Fibroblast of skin of scalp (primary cell): ENCODE measurements at places on chromosomes 3 and 15.

DNA sequence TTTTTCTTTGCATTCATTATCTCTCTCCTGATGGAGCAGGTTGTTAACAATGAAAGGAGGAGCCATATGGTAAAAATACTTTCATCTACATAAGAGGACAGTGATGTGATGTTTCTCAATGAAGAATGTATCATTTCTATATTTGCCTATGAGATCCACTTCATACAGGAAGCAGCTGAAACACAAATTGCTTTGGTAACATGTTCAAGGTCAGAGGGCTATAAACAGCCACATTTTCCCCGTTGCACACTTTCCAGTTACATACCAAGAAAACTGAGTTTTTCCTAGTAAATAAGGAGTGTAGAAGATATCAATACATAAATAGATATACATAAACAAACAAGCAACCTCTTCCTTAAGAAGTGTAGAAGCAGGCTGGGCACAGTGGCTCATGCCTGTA lies 32.6 kb upstream of the GYG1 start:
- DNase-seq = no peak

GRCh38 chr3:56845505-56845904 lies 43.8 kb upstream of the ARHGEF3 start:
- peak; percentile 44 for DNase-seq

DNA sequence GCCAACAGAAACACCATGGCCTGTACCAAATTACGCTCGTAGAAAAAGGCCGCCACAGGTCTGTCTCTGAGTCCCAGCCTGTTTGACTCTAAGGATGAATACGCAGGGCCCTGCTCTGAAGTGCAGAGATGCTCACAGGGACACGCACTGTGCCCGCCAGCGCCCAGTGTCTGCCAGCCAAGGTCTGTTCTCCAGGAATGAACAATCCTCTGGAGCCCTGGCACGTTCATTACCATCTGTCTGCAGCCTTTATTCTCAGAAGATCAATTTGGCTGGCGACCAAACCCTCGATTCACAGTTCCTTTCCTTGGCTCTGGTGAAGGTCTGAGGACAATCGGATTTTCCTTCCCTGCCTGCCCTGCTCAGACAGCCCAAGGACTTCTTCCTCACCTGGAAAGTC lies 66.3 kb downstream of the NIPA2 start:
- DNase-seq = no peak

DNA sequence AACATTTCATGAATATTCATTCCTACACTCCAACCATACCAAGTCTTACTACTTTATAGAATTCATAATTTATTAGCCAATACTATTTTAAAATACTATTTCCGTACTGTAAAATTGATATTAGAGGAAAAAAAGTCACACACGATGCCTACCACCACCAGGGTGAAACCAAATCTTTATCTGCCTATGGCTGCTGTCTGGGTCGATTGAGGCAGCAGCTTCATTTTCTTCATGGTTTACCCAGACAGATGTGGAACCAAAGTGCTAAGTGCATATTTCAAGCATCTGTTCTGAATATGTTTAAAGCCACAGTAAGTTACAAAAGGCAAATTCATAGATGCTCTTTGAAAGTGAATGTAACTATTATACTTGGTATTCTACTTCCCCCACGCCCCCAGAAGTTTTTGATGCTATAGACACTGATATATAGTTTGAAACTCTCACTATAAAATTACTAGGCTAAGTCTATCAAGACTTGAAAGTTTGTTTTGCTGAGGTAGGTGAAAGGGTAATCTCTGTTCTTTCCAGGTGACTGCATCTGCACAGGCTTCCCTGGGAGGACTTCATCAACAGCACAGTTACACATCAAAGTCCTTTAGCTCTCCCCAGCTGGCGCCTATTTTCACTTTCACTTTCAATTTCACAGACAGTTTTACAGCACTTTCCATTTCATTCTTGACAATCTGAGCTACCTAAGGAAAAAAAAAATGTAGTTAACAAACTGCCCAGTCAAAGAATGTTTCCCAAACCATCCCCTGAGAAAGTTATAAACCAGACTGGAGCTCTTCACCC lies 113.9 kb downstream of the POLQ start:
- peak; percentile 63 for DNase-seq

GRCh38 chr3:152183473-152183872 lies 85.3 kb upstream of the MBNL1 start:
- DNase-seq = peak; percentile 66

GRCh38 chr3:9808345-9809037 lies 1.6 kb upstream of the TTLL3 start:
- DNase-seq = peak; percentile 36

- DNase-seq = no peak
These were observed 51.1 kb downstream of the POMGNT2 start for GRCh38 chr3:43054754-43055153.

DNA sequence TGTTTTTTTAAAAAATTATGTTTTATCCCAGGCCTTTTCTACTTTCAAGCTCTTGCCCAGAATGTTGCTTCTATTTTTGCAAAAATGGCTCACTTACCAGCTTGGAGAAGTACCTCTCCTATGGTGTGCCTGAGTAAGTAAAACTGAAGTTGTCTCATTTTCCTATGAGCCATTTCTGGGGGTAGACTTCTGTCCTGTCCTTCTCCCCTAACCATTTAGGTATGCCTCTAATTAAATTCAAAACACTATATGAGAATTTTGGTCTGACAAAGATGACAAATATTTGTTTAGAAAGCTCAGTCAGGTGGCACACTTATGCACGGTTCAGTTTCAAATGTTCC lies 282.5 kb upstream of the ICE2 start:
- DNase-seq = no peak

DNA sequence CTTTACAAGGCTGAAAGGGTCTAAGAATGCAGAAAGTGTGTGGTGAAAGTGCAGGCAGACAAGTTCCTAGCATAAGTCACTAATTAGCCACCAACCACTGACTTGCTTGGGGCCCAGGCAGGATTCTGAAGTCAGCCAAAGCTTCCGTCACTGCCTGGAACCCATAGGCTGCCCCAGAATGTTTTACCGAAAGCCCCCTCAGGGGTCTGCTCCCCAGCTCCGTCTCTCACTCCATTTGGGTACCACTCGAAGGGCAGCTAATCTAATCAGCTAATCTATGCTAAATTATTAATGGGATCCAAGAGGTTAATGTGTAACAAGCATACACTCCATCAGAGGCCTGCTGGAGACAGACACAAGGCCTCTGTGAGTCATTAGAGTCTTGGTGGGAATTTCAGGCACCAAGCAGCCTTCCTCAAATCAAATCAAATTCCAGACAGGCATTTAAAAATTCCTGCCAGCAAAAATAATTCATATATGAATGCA lies 13.2 kb downstream of the ADAMTS9 start:
- DNase-seq = peak; percentile 93

DNA sequence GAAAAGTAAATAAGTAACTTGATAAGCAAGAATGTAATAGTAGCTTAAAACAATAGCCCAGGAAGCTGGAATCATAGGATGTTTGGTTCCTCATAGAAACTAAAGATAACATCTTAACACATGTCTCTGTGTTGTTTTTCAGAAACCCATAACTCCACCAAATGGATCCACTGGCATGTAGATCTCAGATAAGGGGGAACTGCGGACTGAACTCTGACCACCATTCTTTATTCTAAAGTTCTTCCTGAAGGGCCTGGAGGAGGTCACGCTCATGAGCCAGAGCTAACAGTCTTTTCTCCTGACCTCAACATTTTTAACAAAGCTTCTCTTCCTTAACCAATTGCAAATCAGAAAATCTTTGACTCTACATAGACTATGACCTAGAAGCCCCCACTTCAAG lies 101.9 kb downstream of the SOX14 start:
- DNase-seq = no peak

- no peak for DNase-seq
These were observed 27.0 kb downstream of the PTH1R start for GRCh38 chr3:46904303-46905212.

GRCh38 chr15:52870015-52870414 lies 79.9 kb upstream of the ONECUT1 start:
- DNase-seq = no peak

- no peak for DNase-seq
These were observed 24.7 kb downstream of the KAT2B start for GRCh38 chr3:20064796-20065564.

- DNase-seq = peak; percentile 4
These were observed 12.8 kb downstream of the LYSMD2 start for GRCh38 chr15:51724673-51725072.

- DNase-seq = peak; percentile 59
These were observed 79.2 kb upstream of the CCNL1 start for GRCh38 chr3:157239082-157239704.

DNA sequence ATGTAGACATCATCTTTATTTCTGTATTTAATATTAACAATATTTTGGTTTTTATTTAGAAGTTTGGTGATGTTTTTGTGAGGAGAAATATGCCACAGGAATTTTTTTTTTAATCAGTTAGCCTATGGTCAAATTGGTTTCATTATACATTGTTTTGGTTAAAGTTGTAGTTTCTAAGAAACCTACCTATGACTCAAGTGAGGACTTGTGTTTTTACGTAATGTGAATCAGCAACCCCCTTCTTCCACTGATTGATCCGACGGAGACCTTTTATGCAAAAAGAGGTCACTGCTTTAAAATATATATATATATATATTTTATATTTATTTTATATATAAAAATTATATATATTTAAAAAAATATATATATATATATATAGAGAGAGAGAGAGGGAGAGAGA lies 698.1 kb downstream of the FHIT start:
- DNase-seq = no peak

DNA sequence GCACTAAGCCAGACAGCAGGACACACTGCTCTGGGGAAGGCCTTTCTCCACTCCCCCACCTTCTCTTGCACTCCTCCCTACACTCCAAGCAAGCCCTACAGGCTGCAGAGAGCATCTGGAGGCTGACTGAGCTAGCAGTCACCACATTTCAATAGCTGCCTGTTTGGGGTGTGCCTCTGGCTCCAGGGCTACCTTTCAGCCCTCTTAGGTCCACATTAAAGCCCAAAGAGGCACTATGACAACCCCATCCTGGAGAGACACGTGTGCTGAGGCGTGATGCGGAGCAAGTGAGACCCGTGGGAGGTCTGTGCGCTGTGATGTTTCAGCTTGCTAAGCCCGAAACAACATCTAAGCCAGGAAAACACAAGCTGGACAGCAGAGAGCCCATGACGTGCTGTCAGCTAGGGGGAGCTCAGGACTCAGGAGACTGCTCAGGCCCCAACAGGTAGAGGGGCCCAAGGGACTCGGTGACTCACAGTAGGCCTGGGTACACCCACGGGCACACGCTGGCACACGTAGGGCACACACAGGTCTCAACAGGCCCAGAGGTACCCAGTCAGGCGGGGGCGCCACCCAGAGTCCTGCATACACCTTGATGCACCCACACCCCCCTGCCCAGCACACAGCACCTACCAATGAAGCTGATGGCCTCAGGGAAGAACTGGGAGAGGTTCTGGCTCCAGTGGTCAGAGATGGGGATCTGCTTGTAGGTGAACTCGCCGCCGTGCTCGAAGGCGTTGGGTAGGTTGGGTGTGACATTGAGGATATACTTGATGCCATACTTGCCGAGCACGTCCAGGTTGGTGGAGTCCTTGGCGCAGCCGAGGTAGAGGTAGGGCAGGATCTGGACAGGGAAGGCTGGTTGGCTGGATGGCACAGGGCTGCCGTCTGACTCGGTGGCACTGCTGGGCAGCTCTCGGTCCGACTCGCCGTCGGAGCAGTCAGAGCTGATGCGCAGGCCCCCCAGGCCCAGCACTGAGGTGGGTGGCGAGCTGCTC lies 2.8 kb downstream of the DUSP7 start:
- no peak for DNase-seq

DNA sequence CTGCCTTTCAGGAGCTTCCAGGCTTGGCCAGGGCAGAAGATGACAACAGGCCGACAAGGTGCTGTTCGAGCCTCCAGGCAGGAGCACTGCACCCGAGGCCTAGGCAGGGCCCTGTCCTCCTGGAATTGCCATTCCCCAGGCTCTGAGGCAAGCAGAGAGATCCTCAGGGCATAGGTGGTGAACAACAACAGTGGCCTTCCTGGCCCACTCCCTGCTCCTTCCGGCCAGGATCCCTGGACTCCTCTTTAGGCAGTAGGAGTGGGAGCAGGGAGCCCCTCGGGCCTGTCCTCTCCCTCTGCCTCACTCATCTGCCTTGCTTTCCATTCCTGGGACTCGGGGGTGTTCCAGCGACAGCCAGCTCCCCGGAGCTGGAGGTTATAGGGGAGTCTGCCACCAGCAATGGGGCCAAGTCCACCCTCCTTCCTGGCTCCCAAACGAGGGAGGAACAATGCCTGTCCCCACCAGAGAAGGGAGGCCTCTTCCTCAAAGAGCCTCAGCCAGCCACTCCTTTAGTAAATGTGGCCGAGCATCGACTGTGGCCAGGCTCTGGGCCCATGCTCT lies 135.0 kb downstream of the NUP210 start:
- DNase-seq = no peak

- no peak for DNase-seq
These were observed 15.0 kb upstream of the SRP14 start for GRCh38 chr15:40053831-40054604.

DNA sequence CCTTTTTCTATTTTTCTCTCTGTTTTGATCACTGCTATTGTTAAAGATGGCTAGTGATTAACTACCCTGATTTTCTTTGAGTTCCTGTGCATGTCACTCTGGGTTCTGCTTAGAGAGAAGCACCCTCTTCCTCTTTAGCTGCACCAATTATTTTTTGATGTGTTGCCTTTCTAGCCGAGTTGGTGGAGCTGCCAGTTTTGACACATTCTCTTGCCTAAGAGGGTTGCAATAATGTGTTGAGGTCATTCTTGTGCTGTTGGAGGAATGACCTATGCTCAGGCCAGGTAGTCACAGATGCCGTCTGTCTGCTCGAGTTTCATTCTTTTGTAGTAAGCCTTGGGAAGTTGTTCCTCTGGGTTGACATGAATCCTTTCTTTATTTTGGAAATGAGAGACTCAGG lies 84.6 kb upstream of the DPH6 start:
- no peak for DNase-seq

GRCh38 chr15:89111961-89112340 lies 23.7 kb downstream of the ABHD2 start:
- DNase-seq = no peak
